ENCODE measurements at places on chromosomes 11 and 22. TPM values are rescaled to one million over a fixed set of nuclear protein-coding genes. Genes with fewer than 3 reads are reported as not detected.

- DNase-seq = no peak
Observed at GRCh38 chr11:72606748-72607468, 67.3 kb downstream of the PDE2A start.

DNA sequence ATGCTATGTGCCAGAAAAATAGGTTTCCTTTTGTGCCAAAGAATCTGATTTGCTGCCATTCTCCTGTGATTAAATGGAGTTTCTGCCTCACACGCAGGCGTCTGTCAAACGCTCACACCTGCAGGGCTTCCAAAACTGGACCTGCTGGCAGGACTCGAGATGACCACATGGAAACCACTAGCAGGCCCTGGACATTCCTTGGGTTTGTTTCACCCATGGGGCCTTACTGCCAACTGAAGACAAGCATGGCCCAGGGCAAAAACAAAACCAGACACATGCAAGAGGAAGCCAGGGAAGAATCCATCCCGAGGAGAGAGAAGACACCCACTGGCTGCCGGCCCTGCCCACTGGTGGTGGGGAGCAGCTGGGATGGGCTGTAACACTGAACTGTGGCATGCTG, 55.9 kb upstream of the MN1 start:
- DNase-seq = no peak

DNA sequence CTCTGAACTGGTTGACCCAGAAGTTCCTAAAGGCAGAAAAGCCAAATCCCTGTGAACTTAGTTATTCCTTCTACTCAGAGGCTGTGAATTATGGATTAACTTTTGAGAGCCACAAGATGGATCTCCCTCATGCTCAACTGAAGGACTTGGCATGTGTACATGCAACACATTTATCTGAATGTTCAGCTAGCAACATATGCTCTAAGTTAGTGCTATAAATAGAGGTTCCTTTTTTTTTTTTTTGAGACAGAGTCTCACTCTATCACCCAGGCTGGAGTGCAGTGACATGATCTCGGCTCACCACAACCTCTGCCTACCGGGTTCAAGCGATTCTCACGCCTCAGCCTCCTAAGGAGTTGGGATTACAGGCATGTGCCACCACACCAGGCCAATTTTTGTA, 40.1 kb downstream of the EIF4ENIF1 start:
- DNase-seq = no peak

- DNase-seq = no peak
Observed at GRCh38 chr11:43943931-43944751, 1.7 kb downstream of the C11orf96 start.

- DNase-seq = no peak
Observed at GRCh38 chr11:44605068-44605708, 39.7 kb downstream of the CD82 start.

DNA sequence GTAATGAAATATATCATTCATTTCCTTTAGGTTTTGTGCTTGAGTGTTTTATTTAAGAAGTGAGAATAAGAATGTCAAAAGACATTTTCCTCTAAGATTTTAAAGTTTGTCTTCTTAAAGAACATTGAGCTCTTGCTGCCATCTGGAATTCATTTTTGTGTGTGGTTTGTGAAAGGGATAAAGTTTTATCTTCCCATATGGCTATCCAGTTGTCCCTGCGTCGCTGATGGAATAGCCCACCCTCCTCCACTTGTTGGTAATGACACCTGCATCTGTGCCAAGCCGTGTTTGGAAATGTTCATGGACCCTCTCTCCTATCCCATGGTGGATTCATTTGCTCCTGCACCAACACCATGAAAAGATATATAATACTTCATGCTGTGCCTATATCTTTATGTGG, 901.5 kb downstream of the BRD1 start:
- DNase-seq = no peak

DNA sequence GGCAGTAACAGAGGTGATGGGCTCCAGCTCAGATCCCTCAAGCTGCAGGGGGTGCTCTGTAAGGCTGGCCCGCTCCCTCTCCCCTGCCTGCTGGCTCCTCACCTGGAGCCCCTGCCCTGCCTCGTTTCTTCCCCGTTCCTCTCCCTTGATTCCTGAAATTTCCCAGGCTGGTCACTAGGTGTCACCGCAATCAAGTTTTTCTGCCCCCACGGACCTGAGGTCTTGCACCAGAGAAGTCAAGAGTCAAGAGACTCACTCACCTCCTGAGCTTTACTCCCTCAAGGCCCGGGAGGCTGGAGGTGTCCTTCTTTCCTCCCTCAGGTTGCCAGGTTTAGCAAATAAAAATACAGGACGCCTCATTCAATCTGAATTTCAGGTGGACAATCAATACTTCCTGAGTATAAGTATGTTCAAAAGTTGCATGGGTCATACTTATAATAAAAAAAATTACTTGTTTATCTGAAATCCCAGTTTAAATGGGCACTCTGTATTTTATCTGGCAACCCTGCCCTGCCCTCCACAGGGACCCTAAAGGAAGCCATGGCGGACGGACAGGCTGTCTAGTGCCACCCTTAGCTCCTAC, 69.2 kb downstream of the SCUBE1 start:
- peak; percentile 78 for DNase-seq

DNA sequence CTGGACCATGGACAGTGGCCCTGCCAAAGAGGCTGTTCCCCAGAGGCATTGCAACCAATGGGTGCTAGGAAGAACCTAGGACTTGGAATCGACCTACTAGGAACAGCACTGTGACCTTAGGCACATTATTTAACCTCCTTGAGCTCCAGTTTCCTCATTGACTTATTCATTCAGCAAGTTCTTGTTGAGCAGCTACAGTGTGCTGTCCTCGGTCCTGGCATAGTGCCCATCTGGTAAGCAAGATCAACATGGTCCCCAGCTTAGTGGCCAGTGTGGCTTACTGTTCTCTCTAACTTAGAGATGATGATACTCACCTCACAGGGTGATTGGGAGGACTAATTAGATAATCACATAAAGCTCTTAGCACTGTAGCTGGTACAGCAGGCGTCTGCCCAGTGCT, 8.2 kb downstream of the ABCG4 start:
- DNase-seq = no peak

DNA sequence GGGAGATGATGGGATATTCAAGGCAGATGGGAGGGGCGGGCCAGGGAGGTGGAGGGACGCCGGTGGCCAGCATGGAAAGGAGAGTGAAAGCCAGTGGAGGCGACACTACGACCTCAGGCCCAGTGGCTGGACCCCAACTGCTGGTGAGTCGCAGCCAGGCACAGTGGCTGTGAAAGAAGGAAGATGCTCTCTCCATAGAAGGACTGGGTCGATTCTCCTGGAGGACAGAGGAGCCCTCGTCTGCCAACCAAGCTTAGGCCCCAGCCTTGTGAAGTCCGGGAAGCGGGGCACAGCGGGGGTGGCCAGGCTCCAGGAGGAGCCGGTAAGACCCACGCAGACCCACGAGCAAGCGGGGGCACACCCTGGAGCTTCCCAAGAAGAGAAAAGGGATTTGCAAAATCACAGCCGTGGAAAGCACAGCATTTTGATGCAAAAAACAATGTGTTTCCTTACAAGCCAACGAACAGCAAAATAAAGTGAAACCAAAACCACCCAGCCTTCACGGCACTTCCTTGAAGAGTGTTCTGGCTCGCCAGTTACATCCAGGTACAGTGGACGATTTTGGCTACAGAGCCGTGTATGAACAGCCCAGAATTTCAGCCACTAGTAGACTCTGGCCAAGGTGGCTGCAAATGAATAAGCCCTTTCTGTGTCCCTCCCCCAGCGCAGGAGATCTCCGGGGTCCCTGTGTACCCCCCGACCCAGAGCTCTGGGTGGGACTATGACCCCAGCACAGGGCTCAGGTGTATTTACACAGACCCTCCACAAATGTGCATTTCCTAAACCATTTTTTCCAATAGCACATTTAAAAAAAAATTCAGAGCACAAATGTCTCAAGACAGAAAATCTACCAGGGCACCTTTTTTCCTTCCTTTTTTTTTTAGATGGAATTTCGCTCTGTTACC, 96.9 kb downstream of the TRMU start:
- no peak for DNase-seq

DNA sequence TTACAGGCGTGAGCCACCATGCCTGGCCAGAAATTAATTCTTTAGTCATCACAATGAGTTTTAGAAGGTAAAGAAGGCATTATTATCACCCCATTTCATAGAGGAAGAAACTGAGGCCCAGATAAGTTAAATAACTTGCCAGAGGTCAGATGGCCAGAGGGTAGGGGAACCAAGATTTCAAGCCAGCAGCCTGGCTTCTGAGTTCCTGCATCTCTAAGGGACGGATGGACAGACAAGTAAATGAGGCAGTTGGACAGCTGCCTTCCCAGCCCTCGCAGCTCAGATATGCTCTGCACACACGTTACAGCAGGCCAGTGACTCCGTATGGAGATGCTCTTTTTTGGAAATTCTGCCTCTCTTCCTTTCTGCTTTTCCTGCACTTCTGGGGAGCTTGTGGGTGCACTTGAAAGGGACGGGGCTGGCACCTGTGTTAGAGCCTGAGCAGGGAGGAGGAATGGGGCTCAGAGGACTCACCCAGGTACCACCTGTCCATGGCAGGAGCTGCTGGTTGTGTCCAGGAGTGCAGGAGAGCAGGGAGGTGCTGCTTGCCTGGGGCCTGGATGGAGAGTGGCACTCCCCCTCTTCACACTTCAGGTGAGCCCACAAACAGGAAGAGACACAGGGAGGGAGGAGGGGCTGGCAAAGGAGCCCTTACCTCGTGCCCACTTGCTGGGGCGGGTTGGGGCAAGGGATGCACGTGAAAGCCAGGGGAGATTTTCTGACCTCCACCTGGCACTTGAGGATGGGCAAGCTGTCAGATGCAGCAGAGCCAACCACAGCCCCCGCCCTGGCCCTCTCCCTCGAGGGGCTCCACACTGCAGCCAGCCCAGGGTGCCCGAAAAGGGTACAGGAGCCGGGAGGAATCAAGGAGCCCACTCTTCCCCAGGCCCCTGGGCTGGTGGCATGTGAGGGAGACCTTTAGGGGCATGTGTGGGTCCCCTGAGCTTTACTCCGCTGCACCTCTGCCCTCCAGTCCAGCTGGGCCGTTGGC, 3.3 kb upstream of the FXYD2 start:
- peak; percentile 28 for DNase-seq

- DNase-seq = no peak
Observed at GRCh38 chr22:18108187-18108586, 2.4 kb upstream of the TUBA8 start.

GRCh38 chr11:70078781-70079616, 882 bp downstream of the ANO1 start:
- no peak for DNase-seq

- DNase-seq = no peak
Observed at GRCh38 chr22:27686534-27686933, 115.0 kb downstream of the MN1 start.

GRCh38 chr22:25388866-25389540, 169.6 kb downstream of the CRYBB2 start:
- peak; percentile 42 for DNase-seq

- peak; percentile 74 for DNase-seq
Observed at GRCh38 chr11:117169736-117170135, 8.8 kb upstream of the SIDT2 start.

DNA sequence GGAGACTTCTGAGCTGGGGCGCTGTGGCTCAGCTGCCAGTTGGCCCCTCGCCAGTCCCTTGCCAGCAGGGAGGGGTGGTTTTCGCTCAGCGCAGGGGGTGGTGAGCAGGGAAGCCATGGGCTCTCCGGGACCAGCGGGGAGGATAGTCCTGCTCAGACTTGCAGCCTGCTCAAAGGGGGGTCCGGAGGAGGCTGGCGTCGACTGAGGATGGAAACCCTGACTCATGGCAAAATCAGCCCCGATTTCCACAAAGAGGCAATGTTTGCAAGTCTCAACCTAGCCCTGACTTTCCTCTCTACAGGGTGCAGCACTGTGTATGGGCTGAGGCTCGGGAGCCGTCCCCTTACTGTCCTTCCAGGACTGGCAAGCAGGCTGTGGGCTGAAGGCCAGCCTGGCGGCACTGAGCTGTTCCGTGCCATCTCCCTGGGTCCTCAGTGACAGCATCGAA, 35.1 kb downstream of the FBLN1 start:
- DNase-seq = no peak

DNA sequence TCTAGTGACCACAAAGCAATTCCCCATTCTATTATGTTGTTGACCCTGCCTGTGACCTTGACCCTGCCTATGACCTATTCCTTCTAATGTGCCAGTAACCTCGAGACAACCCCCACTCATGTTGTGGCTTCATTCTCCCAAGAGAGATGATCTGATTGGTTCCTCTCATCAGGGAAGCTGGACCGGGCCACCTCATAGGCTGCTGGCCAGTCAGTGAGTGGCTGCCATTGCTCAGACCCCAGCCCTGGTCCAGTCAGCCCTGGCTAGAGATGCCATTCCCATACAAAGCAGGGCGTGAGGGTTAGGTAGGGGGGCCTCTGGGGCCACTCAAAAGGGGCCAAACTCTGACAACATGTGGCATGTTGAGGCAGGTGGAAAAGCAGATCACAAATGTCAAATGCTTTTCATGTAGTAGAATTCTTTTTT, 11.9 kb downstream of the SLC29A2 start:
- DNase-seq = no peak

GRCh38 chr22:21444701-21445436, 22.3 kb upstream of the TMEM191C start:
- DNase-seq = no peak

- DNase-seq = no peak
Observed at GRCh38 chr11:50088231-50088630, 55.6 kb downstream of the OR4C45 start.

- DNase-seq = no peak
Observed at GRCh38 chr11:43384393-43384792, 25.7 kb downstream of the TTC17 start.

GRCh38 chr11:4921796-4922195, 2.3 kb downstream of the OR51G1 start:
- no peak for DNase-seq

DNA sequence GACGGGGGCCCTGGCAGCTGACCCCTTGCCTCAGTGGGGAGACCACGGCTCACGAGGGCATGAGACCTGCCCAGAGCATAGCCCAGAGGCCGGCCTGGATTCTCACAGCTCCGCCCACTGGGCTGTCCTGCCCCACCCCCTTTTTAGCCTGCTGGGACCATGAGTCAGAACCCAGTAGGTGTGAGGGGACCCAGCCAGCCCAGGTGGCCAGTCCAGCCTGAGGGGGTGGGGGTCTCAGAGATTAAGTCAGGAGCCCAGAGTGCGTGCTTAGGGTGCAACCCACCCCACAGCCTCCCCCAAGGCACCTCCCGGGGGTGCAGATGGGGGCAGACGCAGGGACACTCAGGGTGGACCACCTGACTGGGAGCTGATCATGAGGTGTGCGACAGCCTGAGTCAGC, 40.1 kb upstream of the PPARA start:
- DNase-seq = no peak

- peak; percentile 58 for DNase-seq
Observed at GRCh38 chr11:68750195-68751003, 921 bp downstream of the TESMIN start.

- no peak for DNase-seq
Observed at GRCh38 chr11:8711895-8712442, 29.4 kb downstream of the RPL27A start.

DAGLA gene
- 3.9 TPM for total RNA-seq

MMP13 gene
- not detected for total RNA-seq

MN1 gene
- 3.2 TPM for total RNA-seq

ANO3 gene
- 1.5 TPM for total RNA-seq

MS4A6E gene
- 0.38 TPM for total RNA-seq

POU2F3 gene
- total RNA-seq = 0.85 TPM

FREY1 gene
- 1.0 TPM for total RNA-seq

F2 gene
- total RNA-seq = not detected

GGT1 gene
- 169 TPM for total RNA-seq
